ENCODE measurements at places on chromosomes 11 and 22. TPM values are rescaled to one million over a fixed set of nuclear protein-coding genes. Genes with fewer than 3 reads are reported as not detected.

PTGDR2 gene
- 0.86 TPM for total RNA-seq

CCDC90B gene
- total RNA-seq: 30.0 TPM

MEI1 gene
- 4.3 TPM for total RNA-seq

AMPD3 gene
- 9.8 TPM for total RNA-seq
